ENCODE measurements at places on chromosomes 3 and 15. TPM values are rescaled to one million over a fixed set of nuclear protein-coding genes. Genes with fewer than 3 reads are reported as not detected.
A peak's percentile ranks its signal among the peaks of the same experiment; 100 is the strongest.

TSC22D2 gene
- 18.7 TPM for total RNA-seq

KLHL40 gene
- total RNA-seq: not detected

DNAH12 gene
- not detected for total RNA-seq

TRH gene
- total RNA-seq: not detected

ARHGEF26 gene
- total RNA-seq: 0.12 TPM

ERICH6 gene
- not detected for total RNA-seq

LTF gene
- total RNA-seq: not detected

CCDC54 gene
- not detected for total RNA-seq

CLDN18 gene
- not detected for total RNA-seq

GRCh38 chr3:179026636-179027035 is 45.0 kb downstream of the ZMAT3 start:
- DNase-seq: no peak

- peak; percentile 69 for DNase-seq
Measured at GRCh38 chr15:92069308-92070250, 216.1 kb downstream of the SLCO3A1 start.

- DNase-seq: no peak
Measured at GRCh38 chr3:18531662-18532061, 106.5 kb upstream of the SATB1 start.

DNA sequence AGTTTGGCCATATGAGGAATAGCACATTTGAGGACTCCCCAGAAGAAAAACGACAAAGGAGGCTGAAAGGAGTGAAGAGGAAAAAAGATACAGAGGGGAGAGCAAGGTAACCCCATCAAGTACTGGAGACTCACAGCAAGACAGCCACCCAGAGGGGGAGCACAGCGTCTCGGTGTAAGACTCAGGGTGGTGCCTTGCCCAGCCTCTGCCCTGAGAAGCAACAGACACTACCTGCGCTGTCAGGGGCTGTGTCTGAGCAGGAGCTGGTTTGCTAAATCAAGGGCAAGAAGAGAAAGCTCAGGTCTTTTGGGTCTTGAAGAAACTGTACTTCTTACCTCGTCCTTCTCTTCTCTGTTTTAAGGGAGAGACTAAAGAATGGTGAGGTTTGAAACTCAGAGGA is 27.9 kb downstream of the FBXO45 start:
- DNase-seq: no peak

GRCh38 chr15:94542391-94542790 is 311.0 kb downstream of the MCTP2 start:
- DNase-seq: no peak

DNA sequence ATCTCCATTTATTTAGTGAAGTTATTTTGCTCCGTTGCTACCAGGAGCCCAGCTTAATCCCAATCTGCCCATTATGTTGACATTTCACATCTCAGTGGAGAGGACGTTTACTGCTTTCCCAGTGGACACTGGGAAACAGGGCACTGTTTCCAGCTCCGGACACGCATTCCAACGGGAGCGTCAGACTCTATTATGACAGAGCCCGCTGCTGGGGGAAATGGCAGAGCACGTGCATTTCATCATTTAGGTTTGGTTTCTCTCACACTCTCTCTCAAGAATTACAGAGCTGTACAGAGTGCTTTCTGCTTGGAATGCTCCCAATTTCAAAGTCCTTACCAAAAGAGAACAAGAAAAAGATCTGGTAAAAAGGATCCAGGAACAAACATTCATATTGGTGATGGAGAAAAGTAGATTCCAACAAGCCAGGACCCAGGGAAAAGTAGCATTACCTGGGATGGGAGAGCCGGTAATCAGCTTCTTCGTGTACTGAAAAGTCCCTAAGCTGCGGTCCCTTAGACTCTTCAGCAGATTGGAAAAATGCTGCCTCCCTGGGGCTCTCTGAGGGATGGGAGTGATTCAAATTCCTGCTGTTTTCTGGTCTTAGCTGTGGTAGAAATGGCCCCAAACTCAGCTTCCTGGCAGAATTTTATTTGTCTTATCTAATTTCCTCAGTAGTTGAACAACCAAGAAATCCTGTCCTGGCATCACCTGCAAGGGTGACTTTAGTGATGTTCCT is 136.0 kb upstream of the THBS1 start:
- DNase-seq: no peak

DNA sequence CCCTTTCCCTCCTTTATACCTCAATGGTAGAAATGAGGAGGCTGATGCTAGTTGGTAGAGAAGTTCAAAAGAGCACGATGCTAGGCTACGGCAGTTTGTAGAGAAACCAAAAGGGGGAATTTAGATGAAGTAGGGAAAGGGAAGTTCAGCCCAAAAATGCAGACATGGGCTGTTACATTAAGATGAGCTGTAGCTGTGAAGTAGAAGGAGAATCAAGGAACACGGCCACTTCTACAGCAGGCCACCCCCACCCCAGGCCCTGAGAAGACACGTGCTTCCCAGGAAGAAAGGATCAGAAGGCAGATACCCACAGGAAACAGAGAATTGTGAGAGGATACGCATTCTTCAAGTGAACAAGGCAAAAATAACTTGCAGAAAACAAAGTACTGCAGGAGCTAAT is 2.1 kb upstream of the PARP14 start:
- DNase-seq: no peak

GRCh38 chr3:161239700-161240099 is 18.6 kb downstream of the NMD3 start:
- no peak for DNase-seq

DNA sequence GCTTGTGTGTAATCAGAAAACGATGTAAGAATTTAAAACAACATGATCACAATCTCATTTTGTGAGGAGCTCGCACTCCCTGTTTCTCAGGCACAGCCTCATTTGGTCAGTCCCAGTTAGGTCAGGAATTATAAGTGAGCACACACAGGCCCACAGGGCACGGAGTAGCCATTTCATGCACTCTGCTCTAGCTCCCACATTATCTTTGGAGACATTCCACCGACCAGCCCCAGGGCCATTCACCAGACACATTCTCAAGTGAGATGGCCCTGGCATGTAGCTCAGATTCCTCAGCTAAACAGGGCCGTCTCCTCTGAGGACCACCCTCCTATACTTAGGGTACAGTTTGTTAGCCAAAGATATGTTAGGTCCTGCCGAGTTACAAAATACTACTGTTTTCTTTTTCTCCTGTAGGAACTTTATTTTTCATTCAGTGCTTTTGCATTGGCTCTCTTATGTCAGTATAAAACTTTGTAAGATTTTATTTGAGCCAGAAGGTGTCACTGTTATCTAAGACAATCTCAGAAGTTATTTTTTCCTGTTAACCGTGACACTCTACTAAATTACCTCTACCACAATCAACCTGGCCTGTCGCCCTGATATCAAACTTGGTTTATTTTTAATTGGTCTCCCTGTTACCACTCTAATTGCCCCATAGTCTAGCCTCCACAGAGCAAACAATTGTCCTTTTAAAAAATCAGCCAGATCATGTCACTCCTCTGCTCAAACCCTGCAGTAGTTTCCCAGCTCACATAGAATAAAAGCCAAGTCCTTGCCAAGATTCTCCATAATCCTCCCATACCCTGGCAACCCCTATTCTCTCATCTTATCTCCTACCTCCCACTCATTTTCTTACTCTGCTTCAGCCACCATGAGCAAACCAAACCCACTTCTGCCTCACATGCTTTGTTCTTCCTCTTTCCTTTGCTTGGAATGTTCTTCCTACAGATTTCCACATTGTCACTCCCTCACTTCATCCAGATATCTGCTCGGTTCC is 105.7 kb downstream of the PPP2R3A start:
- DNase-seq: no peak

- peak; percentile 57 for DNase-seq
Measured at GRCh38 chr15:29925227-29926082, 103.2 kb upstream of the TJP1 start.

GRCh38 chr3:132362329-132362728 is 45.1 kb downstream of the ACP3 start:
- no peak for DNase-seq

- DNase-seq: no peak
Measured at GRCh38 chr3:46854555-46854991, 8.7 kb downstream of the MYL3 start.

DNA sequence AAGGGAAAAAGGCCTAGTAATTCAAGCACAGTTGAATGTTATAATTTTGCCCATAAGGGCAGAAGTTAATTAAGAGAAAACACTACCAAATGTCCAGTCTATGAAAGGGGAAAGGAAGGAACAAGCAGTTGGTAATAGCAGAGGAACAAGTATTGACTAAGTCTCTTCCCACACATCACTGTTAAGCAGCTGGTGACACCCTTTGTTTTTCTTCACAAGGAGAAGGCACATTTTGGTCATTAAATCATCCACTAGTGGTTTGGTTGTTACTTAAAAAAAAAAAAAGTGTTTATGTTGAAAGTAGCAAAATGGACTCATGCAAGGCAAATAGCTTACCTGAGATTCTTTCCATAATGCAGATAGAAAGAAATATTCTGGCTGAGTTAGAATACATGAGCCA is 321.4 kb upstream of the NECTIN3 start:
- no peak for DNase-seq

Measured in activated CD4-positive, alpha-beta T cell treated with anti-CD3 and anti-CD28 coated beads, Interleukin-2, amount 10 ng/mL, durations not matched to agents 24 days and 14 days (primary cell).